NCI-H2227 treated with DMSO at 0.1 percent for 48 hours (cell line): ENCODE measurements at places on chromosomes 2 and 18.
A peak's percentile ranks its signal among the peaks of the same experiment; 100 is the strongest.

DNA sequence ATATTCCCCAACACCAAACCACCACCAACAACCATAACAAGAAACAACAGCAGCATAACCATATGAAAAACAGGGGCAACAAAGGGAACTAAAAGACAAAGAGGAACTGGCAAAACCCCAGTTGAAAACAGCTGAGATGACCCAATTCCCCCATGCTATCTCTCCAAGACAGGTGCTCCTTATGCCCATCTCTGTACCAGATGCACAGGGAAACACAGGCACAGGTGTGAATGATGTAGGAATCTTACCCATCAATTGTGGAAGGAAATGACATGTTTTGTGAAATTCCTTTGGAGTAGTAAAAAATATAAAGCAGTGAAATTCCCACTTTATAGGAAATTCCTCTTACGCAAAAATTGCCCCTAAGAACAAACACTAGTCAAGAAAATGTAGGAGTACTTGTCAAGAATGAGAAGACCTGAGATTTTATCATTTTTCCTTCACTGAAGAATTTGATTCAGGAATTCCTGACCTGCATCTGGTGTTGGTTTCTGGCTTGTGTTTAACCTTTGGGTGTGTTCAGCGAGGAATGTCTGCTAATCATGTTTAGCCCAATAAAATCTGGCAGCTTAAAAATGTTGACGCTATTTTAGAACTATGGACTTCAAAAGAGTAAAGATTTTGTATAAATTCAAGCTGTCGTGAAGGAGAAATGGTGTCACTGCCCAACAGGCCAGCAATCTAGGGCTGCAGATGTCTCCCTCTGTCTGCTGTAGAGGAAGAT, 67.7 kb upstream of the ARHGAP28 start:
- DNase-seq, result no peak

DNA sequence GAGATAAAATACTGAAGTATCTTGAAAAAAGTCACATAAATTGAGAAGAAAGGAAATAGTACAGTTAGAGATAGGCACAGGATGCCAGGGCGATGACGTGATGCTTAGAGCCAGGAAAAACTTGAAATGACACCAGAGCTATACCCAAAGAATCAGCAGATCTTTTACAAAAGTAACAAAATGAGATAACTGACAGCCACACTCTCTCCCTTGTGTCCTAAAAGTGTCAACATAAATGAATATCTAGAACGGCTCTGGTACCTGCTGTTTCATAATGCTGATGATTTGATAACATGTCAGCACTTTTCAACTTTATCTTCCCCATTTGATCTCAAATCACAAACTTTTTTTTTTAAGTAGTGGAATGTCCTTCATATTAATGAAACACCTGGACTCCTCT, 45.6 kb upstream of the ZC3H15 start:
- no peak for DNase-seq

DNA sequence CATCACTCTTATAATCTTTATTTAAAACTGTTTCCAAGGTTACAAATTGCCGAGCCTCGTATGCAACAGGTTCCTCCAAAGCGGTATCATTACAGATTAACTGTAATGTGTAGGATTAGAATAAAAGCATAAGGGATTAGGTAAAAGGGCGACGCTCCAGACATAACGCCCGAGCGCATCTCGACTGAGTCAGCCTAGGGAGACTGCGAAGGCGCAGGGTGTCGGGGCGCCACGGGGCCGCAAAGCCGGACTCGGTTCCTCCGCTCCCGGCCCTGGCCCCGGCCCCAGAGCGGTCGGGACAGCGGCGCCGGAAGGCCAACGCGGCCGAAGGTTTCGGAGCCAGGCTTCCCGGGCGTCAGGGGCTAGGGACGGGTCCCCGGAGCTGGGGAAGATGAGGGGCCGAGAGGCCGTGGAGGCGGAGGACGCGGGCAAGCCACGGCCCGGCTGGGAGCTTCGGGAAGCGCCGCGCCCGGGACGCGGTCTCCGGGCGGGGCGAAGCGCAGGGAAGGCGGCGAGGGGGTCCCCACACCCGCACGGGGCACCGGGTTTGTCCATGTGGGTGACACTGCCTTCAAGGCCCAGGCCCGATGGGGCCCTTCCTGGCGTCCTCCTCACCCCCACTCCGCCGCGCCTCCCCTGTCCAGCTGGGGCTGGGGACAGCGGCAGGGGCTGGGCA, 12.9 kb upstream of the SIX3 start:
- no peak for DNase-seq

DNA sequence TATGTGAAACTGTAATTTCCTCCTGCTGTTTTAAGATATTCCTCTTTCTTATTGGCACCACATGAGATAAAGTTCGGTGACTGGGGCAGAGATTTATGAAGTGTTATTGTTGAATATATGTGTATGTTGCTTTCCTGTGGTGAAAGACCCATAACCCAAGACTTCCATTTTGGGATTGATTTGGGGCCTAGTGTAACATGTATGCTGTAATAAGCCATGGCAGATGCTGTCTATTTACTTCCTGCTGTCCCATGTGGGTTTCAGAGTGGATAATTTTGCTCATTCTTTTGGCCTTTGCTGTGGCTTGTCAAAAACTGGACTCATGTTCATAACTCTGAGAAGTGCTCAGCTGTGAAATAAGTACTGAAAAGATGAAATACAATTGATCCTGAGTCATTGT, 10.8 kb upstream of the MYO1B start:
- no peak for DNase-seq

- no peak for DNase-seq
Observed at GRCh38 chr18:76420898-76421684, 74.0 kb downstream of the ZNF516 start.

DNA sequence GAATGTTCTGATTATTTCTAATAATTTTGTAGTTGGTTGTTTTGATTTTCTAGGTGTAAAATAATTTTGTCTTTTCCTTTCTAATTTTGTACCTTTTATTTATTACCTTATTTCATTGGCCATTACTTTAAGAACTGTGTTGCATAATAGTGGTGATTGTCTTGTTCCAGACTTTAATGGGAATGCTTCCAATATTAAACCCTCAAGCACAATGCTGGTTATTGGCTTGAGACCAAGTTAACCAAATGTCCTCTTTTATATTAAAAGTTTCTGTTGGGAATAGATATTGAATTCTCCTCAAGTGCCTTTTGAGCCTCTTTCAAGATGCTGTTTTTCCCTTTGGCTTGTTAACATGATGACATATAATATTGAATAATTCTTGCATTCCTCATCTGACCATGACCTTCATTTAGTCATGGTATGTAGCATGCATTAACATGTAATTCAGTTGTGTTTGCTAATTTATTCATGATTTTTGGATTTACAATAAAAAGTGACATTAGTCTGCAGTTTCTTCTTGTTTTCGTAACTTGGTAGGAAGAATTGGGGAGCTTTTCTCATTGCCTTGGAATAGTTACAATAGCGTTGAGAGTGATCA, 141.7 kb downstream of the DIS3L2 start:
- no peak for DNase-seq

GRCh38 chr2:46724107-46724506, 191.5 kb downstream of the MCFD2 start:
- DNase-seq, result no peak

GRCh38 chr2:1869248-1869647, 124.9 kb upstream of the PXDN start:
- DNase-seq, result no peak

- DNase-seq, result no peak
Observed at GRCh38 chr2:177400337-177400923, 7.9 kb downstream of the AGPS start.

- no peak for DNase-seq
Observed at GRCh38 chr2:171878481-171878993, 15.5 kb downstream of the SLC25A12 start.

DNA sequence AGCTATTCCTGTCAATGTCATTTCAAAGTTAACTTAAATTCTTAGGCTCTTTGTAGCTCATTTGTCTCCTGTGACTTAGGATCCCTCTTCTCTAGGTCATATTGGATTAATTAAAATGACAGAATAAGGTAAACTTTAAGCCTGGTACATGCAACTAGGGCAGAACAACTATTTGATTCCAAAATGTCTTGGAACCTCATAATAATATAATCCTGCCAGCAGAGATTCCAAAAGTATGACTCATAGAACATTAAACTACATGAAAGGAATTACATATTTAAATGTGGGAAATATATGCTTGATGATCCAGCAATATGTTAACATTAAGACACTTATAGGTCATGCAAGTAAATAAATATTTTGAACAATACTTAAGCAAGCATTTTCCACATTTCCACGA, 63.3 kb downstream of the COL3A1 start:
- DNase-seq, result no peak

DNA sequence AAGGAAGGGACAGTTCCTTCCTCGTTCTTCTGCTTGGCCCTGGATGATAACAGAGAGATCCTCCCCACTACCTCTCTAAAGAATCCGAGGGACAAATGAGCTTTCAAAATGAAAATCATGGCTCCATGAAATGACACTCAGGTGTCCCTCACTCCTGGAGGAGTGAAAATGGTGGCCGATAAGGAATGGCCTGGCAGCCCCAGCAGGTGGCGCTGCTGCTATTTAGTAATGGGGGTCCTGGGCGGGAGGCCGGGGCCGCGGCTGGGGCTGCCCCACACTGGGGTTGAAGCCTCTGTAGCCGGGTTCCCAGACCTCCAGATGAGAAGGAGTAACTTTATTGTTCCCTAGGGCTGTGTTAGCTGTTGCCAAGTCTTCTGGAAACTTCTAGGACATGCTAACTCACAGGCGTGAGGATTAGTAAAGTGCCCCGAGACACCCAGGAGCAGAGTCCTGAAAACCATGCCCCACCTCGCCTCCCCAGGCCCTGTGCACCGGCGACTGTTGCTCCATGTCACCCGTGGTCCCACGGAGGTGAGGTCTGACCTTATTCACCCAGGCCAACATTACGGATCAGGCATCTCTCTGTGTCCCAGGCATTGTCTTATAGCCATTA, 138.0 kb downstream of the CTIF start:
- DNase-seq, result peak; percentile 61

DNA sequence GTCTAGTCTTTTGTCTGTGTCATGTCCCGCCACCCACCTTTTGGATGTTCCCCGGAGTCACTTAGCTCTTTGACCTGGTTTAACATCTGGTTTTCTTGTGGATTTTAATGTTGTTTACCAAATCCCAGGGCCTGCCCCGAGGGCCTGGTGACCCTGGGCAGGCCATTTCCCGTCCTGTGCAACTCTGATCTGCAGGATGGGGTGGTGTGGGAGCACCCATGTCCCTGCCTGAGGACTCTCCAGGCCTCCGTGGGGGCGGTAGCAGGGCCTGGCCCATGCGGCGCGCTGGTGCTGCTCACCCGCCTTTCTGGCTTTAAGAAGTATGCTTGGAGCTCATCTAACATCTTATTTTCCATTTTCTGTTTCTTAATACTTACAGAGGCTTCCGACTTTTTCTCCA, 10.7 kb downstream of the RAMP1 start:
- DNase-seq, result no peak

DNA sequence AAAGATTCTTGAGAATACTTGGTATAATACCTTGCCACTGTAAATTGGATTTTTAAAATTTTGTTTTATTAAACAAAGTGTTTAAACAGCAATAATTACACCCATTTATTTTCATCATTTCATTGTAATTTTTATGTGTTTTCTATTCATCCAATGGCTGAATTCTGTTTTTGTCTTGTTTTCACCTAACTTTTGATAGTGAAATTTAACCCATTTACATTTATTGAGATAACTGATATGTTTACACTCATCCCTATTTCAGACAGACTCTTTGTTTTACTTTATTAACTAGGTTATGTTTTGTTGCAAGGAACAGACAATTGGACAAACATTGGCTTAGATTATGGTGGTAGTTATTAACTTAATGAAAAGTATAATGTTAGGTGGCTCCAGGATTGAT, 113.1 kb upstream of the REG3A start:
- DNase-seq, result no peak

DNA sequence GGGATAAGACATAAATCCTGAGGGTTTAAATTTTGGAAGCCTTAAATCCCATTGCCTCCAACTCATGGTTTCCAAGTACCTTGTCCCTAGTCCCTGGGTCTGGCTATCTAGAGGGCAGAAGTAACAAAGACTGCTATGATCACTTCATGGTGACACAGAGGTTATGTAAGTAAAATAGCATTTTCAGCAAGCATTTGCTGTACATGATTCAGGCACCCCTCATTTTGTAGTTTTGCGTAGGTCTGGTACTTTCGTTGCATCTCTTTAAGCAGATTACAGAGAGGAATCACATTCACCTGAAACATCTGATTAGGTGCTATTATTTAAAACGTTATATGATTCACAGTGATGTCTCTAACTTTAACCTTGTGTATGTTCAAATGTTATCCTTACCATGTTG, 480.1 kb downstream of the XIRP2 start:
- DNase-seq, result no peak

DNA sequence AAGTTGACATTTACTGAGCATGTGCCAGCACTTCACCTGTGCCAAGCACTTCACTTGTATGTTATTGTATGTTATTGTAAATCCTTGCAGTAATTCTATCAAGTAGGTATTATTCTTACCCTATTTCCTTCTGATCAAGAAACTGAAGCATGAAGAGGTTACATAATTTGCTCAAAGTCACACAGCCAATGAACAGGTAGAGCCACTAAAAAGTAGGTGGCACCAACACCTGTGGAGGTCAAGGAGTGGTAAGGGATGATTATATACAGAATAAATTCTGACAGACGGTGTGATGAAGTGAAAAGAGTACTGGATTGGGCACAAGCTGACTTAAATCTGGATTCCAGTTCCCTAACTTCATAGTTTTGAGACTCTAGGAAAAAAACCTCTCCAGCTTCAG, 71.0 kb downstream of the SPIRE1 start:
- no peak for DNase-seq

DNA sequence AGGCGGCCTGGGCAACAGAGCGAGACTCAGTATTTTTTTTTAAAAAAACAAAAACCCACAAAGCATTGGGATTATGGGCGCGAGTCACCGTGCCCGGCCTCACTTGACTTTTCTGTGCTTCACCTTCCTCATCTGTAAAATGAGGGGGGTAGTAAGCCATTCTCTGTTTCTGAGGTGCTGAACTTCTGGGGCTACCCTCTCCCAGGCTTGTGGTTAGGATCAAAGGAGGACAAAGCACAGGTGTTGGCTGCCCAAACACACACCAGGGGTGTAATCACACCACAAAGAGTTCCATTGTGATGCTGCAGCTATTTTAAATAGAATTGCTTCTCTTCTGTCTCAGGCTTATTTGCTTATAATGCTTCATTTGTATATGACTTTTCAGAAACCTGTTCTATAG, 35.8 kb upstream of the INHBB start:
- no peak for DNase-seq

- DNase-seq, result no peak
Observed at GRCh38 chr18:70598406-70598805, 309.6 kb downstream of the SOCS6 start.

- DNase-seq, result no peak
Observed at GRCh38 chr2:113184531-113185230, 10.9 kb downstream of the PSD4 start.
